Hematopoietic multipotent progenitor cell treated with erythropoietin and hydrocortisone succinate and interleukin-3 and kit ligand, for 4 days (in vitro differentiated cells): ENCODE measurements at places on chromosomes 6 and 20.

DNA sequence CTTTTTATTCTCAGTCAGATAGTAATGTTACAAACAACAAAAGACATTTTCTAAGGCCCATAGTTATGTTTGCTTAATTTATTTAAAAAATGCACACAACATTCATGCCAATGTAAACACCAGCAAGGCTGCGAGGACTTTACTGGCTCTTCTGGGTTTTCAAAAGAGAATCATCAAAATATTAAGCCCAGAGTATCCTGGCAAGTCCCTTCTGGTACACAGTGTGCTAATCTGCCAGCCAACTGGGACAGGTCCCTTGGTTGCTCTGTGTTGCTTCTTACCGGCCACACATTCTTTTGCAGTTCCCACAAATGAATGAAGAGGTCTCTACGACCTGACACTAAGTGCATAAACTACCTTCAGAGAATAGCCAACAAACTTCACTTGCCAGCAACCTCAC, 42.6 kb upstream of the SPDEF start:
- DNase-seq, result no peak

- DNase-seq, result no peak
These were observed 69.2 kb upstream of the PTGIS start for GRCh38 chr20:49637046-49637637.

GRCh38 chr20:32087070-32087469, 22.4 kb upstream of the TM9SF4 start:
- no peak for DNase-seq

GRCh38 chr6:116373300-116373699, 2.6 kb downstream of the DSE start:
- DNase-seq, result no peak

- DNase-seq, result no peak
These were observed 48.2 kb downstream of the TRDN start for GRCh38 chr6:123588546-123588895.

DNA sequence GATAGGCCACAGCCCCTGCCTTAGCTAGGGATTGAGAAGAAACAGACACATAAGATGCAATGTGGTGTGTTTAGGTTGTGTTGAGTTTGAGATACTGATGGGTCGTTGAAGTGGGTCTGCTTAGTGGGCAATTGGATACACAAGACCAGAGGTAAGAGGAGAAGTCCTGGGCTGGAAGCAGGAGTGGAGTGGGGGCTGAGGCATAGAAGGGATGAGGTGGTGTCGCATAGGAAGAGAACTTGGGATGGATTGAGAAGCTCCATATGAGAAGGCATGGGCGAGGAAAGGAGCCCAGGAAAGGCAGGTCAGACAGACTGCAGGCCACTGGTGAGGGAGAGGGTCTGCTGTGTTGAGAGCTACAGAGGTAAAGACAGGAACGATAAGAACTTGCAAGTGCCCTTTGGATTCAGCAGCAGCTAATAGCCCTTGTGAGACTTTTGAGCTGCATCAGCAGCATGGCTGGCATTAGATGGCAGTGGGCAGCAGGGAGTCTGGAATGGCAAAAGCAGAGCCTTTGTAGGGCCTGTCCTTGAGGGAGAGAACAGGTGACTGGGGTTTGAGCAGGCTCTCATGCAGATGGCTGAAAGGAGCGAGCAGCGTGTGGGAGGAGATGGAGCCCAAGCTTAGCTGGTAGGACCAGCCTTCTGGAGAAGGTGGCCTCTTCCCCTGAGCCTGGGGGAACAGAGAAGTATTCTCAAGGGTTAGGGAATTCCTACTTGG, 33.2 kb downstream of the PLCG1 start:
- no peak for DNase-seq

GRCh38 chr6:11876934-11877433, 98.4 kb upstream of the ADTRP start:
- DNase-seq, result no peak

GRCh38 chr6:29183594-29183993, 12.9 kb downstream of the OR2J2 start:
- DNase-seq, result peak; percentile 2

DNA sequence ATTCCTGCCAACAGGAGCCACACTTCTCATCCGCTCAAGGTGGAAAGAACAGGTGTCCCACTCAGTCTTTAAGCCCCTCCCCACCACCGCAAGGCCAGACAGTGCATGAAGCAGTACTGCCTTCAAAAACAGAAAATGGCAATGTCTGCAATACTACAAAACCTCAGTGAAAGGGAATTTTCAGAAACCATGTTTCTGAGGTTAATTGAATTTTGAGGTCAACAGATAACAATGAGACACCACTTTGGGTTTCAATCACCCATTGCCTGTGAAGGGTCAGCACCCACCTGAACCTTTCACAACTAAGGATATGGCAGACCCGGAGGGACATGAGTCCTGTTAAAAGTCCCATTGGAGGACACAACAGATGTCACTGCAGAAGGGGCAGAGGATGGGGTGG, 13.0 kb downstream of the ZC3H12D start:
- no peak for DNase-seq

- DNase-seq, result no peak
These were observed 296.3 kb upstream of the JAG1 start for GRCh38 chr20:10970109-10970508.

GRCh38 chr6:157181649-157182048, 141.7 kb downstream of the TMEM242 start:
- no peak for DNase-seq

DNA sequence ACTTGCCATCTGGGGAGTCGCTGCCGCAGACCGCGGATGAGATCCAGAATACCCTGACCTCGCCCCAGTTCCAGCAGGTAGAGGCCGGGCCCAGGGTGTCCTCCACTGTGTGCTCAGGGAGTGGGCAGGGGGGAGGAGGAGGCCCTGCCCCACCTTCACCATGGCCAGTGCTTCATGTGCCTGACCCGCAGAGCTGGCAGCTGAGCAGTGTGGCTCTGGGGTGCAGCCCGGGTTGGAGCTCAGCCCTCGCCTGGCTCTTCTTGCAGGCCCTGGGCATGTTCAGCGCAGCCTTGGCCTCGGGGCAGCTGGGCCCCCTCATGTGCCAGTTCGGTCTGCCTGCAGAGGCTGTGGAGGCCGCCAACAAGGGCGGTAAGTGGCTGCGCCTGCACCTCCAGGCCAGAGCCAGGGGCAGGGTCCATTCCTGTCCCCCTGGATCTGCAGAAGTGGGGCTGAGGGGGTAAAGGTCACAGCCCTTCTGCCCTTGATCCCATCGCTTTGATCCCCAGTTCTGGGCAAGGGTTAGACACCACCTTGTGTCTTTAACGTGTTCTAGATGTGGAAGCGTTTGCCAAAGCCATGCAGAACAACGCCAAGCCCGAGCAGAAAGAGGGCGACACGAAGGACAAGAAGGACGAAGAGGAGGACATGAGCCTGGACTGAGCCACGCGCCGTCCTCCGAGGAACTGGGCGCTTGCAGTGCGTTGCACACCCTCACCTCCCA, 5.5 kb downstream of the ADRM1 start:
- DNase-seq, result no peak

DNA sequence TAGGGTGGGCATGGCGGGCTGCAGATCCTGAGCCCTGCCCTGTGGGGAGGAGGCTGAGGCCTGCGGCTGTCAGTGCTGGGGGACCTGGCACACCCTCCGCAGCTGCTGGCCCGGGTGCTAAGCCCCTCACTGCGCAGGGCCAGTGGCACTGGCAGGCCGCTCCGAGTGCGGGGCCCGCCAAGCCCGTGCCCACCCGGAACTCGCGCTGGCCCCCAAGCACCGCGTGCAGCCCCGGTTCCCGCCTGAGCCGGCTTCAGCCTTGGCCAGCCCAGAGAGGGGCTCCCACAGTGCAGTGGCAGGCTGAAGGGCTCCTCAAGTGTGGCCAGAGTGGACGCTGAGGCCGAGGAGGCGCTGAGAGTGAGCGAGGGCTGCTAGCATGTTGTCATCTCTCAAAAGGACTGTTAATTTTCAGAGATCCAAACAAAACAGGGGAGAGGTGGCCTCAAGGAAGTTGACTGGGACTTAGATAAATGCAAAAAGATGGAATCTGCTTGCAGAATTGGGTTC, 74.5 kb upstream of the RBM24 start:
- DNase-seq, result no peak

- DNase-seq, result no peak
These were observed 9.5 kb upstream of the ADAM33 start for GRCh38 chr20:3691306-3691705.

DNA sequence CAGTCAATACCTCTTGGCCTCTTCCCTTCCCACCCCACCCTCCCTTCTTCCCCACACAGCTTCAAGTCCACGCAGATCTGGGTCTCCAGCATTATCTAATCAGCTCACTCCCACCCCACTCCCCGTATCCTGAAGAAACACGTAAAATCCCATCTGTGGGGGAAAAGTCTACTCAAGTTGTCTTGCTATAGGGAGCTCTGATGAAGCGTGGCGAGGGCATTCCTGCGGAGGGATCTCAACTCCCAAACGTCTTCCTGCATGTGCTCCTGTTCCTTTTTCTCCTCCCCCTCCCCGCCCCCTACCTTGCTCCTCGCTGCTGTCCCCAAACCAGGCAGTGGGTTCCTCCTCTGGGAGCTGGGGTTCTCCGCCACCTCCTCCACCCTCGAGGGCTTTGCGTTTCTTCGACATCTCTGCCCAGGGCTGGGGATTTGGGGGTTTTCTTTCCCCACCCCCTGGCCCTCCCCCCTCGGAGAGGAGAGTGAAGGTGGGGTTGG, 181.8 kb downstream of the TBXT start:
- DNase-seq, result no peak

DNA sequence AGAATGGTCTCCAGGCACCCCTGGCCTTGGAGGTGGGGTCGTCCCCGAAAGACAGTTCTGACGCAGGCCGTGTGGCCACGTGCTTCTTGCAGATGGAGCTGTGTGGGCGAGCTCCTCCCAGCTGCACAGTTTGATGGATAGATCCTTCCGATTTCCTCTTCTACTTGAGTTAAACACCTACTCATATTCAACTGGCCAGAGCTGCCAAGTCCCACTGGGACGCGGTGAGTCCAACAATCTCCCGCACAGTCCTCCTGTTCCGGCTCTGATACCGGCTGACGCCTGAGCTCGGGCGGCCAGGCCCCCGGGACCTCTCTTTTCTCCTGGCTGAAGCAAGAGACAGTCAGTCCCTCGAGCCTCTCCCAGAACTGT, 57.9 kb upstream of the DACT2 start:
- no peak for DNase-seq

GRCh38 chr6:167567142-167568033, 242.5 kb downstream of the TTLL2 start:
- no peak for DNase-seq

DNA sequence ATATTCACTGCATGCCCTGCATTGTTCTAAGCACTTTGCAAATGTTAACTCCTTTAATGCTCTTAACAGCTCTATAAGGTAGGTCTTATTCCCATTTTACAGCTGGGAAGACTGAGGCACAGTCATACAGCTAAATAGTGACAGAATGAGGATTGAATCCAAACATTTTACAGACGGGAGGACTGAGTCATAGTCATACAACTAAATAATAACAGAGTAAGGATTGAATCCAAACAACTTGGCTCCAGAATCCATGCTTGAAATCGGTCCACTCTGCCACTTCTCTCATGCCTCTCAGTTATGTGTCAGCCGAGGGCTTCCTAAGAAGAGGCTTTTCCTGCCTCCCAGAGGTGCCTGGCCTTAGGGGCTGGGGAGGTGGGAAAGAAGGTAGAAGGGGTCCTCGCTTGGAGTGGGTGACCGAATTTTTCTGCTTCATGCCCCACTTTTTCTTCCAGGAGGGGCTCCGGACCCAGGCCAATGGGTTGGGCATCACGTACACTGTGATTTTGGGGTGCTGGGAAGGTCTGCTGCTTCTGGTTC, 137.4 kb upstream of the RNF24 start:
- no peak for DNase-seq

- no peak for DNase-seq
These were observed 524.2 kb downstream of the CDH26 start for GRCh38 chr20:60482221-60483008.

DNA sequence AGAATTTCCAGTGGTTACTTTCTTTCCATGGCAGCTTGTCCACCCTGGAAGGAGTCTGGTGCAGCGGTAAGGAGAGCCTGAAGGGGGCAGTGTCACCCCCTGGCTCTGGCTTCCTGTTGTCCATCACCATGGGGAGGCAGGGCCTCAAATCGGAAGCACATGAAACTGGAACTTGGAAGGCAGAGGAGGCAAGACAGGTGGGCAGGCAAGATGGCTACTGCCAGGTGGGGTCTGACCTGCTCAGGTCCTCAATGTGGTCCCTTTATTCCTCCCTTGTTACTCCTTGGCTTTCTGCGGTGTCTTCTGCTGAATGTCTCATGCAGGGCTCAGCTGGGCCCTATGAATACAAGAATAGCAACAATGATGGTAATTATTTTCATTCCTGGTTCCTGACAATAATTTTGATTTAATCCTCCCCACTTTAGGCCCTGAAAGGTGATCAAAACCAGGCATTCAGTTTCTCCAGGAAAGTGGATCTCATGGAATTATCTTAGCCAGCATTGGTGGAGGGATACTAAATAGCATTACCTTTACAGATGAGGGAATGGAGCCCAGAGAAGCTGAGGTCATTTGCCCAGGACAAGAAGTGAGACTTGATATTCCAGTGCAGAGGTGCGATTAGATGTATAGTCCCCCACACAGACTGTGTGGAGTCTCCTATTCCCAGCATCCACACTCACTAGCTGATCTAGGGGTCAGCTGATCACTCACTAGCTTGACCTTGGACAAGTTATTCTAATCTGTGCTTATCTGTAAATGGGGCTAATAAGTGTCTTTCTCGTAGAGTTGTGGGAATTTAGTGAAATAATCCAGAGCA, 17.6 kb upstream of the SNAI1 start:
- peak; percentile 70 for DNase-seq

DNA sequence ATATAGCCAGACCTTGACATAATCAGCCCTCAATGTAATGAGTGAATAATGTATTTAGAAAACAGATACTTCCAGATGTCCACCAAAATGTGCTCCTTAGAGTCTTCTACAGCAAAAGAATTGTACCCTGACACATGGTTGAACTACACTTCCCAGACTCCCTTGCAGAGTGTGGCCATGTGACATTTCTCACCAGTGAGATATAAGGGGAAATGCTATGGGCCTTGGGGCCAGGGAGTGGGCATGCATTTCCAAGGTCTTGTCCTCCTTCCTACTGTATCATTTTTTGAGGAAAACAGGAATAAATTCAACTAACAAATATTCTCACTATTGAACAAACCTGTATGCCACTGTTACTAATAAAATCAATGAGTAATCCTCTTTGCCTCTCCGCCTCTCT, 211.4 kb upstream of the SMLR1 start:
- DNase-seq, result no peak

DNA sequence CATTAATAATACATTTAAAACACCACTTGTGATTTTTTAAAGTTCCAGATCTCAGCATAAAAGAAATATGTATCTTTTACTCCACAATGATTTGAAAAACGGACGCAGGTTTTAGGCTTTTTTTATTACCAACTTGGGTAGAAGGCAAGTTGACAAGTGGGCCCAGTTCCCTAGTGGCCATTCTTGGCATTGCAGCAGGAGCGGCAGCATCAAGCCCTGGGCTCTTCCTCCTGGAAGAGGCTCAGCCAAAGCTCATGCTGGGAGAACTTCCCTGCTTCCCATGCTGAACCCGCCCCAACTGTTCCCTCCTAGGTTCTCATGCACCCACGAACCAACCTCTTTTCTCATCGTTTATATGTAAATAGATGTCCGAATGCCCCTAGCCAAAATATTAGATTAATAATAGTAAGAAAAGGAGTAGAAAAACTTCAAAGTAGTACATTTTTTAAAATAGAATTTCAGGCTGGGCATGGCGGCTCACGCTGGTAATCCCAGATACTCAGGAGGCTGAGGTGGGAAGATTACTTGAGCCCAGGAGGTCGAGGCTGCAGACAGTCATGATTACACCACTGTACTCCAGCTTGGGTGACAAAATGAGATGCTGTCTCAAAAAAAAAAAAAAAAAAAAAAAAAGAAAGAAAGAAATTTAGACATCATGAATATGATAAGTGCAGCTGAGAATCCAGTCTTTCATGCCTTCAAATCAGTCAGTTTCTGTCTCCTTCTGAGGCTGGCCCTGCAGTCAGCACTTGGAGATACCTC, 18.2 kb upstream of the MYB start:
- DNase-seq, result peak; percentile 50
